ENCODE measurements at places on chromosomes 2 and 18. TPM values are rescaled to one million over a fixed set of nuclear protein-coding genes. Genes with fewer than 3 reads are reported as not detected.

Gene LBX2
- 2.1 TPM for total RNA-seq

Gene CFC1
- not detected for total RNA-seq

Gene TIMM21
- total RNA-seq: 39.5 TPM

Gene YWHAQ
- 183 TPM for total RNA-seq

Gene NEU2
- not detected for total RNA-seq

Gene GNAL
- total RNA-seq: 0.72 TPM

Gene DCDC2C
- total RNA-seq: not detected

Gene PARD3B
- total RNA-seq: 3.4 TPM

Gene SAG
- total RNA-seq: not detected

Gene DYNAP
- total RNA-seq: not detected

Gene MSTN
- not detected for total RNA-seq

Gene DAW1
- total RNA-seq: 8.7 TPM

Gene ABCB11
- total RNA-seq: 0.65 TPM

Gene GRB14
- total RNA-seq: 1.1 TPM

Gene ANKRD30BL
- total RNA-seq: not detected

Measured in cardiac atrium fibroblast (primary cell).